ENCODE measurements at places on chromosomes 5 and 9.

- DNase-seq: no peak
Observed at GRCh38 chr5:81397176-81397575, 3.2 kb upstream of the ACOT12 start.

DNA sequence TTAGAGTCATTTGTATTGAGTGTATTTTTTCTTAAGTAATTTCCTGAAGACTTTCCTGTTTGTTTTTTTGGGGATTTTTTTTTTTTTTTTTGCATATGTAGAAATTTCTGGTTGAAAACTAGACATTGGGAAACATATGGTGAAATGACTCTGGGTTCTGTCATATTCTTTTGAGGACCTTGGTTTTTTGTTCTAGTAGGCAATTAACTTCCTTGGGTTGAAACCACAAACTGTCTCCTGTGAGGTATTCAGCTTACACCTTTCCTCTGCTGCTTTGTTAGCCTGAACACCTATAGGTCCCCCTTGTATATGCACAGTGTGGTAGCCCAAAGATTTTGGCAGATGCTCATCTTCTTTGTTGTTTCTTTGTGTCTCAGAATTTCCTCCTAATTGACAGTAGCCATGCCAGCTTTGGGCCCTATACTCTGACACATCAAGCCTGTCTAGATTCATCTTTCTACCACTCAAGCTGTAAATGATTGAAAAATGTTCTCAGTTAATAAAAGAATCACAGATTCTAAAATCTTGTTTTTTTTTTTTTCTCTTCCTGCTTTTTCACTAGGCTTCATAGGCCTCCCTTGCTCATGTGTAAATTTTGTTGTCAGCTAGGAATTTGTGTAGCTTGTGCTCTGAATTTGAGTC is 140.6 kb downstream of the COMMD10 start:
- DNase-seq: no peak

- DNase-seq: no peak
Observed at GRCh38 chr5:80763873-80764647, 109.3 kb upstream of the DHFR start.

DNA sequence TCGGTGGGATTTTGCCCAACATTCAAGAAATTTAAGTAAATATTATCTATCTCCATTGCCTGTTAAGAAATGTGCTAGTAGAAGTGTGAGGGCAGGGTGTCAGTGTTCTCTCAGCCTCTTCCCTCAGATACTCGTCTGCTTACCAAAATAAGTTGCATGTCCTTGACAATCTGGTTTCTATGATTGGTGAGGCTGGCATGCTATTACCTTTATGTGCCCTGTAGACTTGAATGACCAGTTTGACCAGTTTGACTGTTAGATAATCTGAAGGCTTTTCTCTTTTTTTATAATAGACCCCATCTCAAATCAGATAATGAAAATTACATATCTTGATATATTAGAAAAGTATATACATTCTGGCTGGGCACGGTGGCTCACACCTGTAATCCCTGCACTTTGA is 348 bp downstream of the CATSPER3 start:
- peak; percentile 44 for DNase-seq

DNA sequence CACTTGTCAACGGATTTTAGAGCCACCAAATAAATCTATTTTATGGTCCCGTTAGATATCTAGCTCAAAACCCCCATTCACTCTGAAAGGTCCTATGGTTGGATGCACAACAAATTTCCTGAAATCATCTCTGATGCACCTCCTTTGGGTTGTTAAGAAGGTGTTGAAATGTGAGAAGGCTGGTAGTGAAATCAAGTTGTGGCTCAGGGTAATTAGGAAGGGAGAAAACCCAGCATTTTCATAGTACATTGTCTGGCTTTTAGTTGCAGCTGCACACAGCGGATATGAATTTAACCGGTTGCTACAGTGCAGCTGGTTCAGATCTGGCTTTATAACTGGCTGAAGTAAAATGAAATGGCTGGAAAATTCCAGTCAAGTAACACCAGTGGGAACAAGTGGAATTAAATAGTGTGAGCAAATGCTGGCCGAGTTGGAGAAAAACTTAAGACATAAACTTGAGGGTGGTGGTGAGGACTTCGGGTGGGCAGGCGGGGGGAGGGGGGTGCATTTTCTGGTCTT is 17.6 kb downstream of the RGMB start:
- no peak for DNase-seq

DNA sequence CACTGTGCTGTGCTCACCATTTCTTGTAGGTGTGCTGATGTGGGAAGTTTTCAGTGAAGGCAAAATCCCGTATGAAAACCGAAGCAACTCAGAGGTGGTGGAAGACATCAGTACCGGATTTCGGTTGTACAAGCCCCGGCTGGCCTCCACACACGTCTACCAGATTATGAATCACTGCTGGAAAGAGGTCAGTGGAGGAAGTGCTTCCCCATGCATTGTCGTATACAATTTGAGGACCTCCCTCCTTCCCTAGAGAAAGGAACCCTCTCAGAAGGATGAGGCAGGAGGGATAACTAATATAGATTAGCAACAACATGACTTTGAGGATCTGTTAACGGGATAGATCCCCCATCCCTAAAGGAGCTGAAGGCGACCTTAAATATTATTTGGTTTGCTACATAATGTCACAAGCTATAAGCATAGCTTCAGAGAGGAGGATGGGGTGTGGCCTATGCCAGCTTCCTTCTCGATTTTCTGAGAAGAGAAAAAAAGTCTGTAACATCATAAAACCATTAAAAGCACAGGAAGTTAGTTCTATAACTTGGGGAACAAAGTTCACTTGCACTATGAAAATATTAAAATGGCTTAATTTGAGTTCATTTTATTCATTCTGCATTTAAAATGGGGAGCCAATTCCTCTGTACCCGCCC is 17.0 kb upstream of the CYFIP2 start:
- no peak for DNase-seq

- no peak for DNase-seq
Observed at GRCh38 chr9:89935115-89935514, 330.3 kb downstream of the GADD45G start.

DNA sequence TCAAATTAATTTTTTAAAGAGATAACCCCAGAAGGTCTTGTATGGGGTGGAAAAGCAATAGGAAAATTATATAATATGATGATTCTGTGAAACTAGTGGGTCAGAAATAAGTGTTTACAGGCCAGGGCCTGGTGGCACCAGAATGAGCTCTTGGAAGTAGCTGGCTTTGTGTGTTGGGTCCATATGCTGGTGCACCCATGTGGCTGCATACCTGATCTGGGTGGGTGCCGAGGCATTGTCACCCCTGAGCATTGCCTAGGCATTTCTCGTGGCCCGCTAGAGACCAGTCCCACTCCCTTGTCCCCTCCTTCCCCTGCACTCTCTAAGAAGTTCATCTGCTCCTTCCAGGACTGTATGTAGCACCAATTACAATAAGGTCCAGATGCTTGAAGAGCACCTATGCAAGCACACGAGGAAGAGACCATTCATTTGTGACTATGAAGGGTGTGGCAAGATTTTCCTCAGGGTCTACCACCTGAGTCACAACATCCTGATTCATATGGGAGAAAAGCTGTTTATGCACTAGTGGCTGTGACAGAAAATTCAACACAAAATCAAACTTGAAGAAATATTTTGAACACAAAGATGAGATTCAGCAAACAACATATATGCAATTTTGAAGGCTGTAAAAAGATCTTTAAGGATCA is 19.8 kb upstream of the IL33 start:
- DNase-seq: no peak

- no peak for DNase-seq
Observed at GRCh38 chr9:138028596-138028995, 151.0 kb downstream of the CACNA1B start.

DNA sequence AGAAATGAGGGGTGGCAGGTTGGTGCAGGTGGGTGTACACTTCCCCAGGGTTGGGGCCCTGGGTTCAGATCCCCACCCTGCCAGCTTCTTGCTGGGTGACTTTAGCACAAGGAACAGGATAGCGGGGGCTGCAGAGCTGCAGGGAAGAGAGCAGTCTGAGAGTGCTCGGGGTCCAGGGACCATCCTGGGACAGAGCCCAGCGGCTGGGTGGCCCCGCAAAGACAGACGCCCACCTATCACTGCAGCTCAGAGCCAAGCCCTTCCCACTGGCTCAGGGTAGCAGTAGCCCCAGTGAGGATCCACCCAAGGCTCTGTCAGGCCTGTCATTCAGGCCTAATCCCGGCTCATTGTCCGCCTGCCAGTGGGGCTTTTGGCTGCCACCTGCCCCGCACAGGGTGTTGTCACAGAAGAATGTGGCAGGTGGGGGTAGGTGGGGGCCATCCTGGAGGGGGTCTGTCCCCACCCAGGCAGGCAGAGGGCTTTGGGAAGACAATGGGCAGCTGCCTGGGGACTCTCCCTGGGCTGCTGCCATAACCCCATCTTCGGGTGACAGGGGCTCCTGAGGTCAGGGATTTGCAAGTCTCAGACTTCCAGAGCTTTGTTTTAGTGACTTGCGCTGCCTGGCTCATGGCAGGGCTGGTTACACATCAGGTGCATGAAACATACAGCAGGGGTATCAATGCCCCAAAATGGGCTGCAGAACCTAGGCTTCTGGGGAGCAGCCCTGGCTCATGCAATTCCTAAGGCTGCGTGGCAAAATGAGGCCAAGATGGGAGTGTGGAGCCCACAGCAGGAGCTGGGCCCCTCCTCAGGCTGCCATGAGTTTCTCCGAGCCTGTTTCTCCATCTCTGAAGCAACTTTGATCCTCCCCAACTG is 52.1 kb downstream of the BARX1 start:
- DNase-seq: no peak

GRCh38 chr5:59893429-59894227 is at the start of gene PDE4D:
TSS of gene PDE4D (minus strand) at chr5:59893726.
- DNase-seq: peak; percentile 72

- no peak for DNase-seq
Observed at GRCh38 chr9:129703667-129704355, 38.4 kb downstream of the PRRX2 start.

DNA sequence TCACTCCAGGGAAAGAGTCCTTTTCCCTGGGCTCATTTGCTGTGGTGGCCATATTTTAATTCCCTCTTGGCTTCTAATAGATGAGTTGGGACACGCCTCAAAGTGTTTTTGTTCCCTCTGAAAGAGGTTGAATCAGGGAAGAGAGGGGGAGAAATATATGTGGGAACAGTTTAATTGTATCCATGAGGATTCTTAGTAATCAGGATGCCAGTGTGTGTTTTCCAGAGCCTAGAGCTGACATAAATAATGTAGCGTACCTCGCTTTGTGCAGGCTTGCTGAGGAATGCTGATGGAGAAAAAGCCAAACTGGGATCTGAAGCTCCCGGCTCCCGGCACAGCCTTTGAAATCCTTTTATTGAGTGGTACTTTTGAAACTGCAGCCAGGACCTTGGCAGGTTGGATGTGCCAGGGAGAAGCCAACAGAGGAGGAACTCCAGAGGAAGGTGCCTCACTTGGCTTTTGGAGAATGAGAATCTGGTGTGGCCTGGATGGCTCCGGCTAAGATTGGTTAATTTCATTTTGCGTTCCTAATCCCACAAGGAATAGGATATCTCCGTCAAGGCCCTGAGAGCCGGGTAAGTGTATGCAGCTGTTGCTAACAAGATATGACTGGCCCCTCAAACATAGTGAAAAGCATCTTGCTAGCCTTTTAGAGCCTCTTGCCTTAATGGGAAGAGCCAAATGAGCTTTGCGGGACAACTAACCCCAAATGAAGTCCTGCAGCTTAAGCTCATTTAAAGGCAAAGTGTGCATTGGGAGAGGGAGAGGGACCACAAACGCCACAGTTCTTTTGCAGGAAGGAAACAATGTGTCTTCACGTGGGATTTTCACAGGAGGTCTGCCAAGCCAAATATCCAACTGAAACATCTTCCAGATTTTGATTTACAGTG is 471.1 kb upstream of the WWC1 start:
- no peak for DNase-seq

- DNase-seq: no peak
Observed at GRCh38 chr5:153792305-153792704, 246.4 kb downstream of the FAM114A2 start.

DNA sequence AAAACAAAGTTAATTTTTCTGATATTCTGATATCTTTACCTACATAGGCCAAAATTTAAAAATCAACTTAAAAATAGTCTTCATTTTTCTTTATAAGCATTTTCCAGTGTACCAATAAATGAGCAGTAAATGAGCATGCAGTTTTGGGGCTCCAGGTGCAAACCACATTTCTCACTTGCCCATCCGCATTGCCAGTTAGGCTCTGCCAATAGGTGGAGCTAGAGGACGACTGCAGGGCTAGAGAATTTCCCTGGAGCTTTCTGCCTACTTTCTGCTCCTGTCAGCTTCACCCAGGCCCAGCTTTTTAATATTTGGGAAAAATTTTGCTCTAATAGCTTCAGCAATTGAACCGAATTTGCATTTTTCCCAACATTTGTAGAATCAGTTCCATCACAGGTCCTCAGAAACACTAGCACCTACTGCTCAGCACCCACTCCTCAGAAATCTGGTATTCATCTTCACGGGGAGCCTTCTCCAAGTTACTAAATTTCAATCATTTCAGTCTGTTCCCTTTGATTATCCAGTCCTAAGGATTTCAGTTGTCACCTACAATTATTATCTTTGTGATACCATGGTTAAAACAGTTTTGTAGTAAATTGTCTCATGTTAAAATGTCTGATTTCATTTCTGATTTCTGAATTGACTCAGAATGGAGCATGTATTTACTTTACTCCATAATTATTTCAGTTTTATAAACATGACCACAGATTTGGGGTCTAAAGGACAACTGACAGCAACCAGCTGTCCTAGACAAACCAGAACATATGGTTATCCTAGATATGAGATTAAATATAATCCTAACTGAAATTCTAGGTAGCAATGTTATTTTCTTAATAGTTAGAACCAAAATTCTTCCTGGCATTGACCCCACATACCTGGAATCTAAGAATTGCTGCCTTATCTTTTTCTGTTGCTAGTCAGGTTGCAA is 104.6 kb upstream of the FAM174A start:
- peak; percentile 32 for DNase-seq

DNA sequence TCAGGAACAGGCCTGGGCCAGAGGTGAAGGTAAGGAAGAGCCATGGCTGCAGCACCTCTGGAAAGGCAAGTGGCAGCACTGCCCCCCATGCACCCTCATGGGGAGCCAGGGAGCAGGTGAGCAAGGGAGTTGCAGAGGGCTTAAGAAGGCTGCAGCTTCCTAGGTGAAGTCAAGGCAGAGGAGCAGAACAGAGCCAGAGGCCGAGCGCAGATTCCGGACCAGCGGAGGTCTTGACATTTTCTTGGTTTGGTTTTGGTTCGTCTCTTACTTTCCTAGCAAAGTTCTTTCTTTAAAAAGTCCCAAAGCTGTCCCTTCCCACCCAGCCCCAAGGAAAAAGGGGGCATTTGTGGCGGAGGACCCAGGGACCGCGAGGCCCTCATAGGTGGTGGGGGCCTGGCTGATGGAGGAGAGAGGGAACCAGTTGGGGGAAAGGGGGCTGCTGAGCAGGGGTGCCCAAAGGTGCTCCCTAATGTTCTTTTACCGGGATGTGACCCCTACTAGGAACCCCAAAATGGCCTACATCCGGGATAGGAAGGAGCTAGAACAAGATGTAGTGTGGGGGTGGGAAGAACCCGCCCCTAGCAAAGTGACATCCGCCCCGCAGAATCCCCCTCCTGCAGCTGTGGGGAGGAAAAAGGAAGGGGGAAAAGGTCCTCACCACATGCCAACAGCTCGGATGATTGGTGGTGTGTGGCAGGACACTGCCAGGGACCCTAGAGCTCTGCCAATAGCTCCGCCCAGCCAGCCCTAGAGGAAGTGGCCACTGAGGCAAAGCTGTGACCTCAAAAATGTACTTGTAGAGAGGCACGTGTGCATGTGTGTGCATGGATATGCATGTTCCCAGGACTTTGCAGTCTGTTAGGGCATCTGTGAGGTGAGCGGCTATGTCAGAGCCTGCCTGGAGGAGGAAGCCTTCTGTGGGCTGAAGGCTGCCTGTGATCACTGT is 914 bp upstream of the CD72 start:
- no peak for DNase-seq

GRCh38 chr5:95718203-95718602 is 12.9 kb upstream of the RHOBTB3 start:
- DNase-seq: no peak
